ENCODE measurements at places on chromosomes 7 and 10.

DNA sequence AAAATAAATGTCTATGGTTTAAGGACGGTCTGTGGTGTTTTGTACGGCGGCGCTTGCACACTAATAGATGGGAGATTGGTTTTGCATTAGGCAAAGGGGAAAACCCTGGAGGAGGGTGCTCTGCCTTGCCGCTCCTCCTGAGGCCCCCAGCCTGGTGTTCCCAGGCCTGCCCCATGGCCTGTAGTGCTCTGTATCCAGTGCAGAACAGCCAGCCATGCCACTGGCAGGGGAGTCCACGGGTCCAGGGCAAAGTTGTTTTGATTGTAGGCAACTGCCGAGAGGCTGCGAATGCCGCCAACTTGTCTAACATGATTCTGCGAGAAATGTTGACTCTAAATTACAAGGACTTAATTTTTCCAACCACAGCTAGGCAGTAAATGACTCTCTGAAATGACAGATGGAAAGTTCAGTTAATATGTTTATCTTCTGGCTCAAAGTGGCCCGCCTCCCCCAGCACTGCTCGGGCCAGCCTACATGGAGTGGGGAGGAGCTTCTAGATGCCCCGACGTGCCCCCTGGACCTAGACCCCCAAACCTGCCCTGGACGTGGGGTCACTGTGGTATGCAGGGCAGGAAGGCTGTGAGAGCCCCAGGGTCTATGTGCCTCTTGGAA, 104.6 kb upstream of the GDF10 start:
- no peak for DNase-seq

DNA sequence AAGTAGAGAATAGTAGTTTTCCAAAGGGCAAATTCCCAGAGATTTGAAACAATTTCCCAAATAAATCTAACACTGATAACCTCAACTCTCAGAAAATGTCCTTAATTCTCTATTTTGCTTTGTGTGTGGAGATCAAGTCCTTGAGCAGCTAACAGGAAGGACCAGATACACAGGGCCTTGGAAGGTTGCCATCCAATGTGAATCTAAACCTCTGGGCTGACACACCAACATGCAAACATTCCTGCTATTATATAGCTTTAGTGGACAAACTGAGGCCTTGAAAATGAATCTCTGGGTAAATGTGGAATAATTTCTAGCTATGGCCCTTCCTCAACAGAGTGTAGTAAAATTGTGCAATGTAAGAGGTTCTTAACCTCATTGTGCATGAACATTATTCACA, 44.1 kb upstream of the PARD3 start:
- no peak for DNase-seq

DNA sequence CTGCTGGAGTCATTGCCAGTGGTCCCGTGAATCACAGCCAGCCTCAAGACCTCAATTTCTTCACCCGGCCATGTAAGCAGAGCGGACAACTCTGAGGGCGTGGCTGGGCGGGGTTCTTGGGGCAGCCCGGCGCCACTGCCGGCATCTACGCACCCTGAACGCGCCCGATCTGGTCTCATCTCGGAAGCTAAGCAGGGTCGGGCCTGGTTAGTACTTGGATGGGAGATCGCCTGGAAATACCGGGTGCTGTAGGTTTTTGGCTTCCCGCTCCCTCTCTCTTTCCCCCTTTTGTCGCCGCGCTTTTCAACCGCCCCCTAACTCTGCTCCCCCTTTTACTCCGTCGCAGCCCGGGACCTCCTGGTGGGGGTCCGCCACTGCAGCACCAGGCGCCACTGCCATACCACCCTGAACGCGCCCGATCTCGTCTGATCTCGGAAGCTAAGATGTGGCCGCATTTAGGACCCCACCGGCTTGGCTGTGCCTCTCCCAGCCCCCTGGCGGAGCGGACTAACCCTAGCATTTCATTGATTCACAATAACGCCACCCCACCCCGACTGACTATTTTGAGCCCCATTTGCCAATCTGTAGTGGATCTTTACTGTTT, 25.3 kb downstream of the GARIN1A start:
- peak; percentile 60 for DNase-seq

DNA sequence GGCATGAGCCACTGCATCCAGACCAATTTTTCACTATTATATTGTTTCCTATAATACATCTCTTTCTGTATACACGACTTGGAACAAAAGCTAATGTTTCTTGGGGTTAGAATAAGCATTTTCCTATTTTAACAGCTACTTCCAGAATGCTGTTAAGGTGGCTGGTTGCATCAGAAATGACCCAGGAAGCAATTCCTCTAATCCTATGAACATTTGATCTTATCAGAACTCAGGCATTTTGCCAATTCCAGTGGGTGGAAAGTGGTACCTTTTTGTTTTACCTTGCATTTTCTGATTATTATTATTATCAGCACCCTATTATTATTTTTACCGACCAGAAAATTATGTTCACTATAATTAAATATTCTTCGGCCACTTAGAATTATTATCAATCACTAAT, 73.3 kb downstream of the NDUFB2 start:
- no peak for DNase-seq

DNA sequence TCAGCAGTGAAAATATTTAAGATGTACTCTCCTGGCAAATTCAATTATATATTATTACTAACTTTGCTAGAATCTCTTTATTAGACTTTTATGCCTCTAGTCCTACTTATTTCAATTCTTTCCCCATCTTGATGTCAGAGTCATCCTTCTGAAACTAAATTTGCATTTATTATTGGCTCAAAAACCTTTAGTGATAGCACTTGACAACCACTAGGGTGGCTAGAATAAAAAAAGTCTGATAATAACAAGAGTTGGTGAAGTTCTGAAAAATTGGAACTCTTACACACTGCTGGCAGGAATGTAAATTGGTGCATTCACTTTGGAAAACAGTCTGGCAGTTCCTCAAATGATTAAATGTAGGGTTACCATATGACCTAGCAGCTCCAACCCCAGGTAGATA, 73.8 kb downstream of the LSMEM1 start:
- DNase-seq, result no peak

DNA sequence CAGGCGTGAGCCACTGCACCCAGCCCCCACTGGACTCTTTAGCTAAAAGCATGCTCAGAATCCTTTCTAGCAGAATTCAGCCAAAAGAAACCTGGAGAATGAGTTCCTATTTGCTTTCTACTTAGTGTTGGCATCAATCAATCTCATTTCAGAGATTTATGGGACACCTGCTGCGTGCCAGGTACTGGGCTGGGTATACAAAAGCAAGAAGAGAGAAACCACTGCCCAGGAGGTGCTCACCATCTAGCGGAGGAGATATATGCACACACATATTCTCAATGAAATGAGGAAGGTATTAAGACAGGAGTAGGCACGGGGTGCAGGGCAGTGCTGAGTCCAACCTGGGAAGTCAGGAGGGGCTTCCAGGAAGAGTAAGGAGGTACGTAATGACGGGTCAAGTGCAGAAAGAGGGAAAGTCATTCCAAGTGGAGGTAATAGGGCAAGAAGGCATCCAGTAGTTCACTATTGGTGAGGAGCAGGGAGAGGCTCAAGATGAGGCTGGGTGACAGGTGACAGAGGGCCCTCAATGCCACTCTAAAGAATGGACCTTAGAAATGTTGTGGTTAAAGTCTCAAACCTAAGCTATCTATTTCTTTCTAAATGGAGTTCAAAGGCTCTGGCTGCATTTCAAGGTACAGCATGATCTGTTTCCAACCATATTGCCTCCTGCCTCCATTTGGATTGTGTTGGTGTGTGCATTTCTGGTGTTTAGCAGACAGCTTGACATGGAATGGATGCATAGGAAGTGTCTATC, 22.1 kb downstream of the ABLIM1 start:
- DNase-seq, result no peak

All from HuH-7.5 (cell line).